ENCODE measurements at places on chromosomes 4 and X.
A peak's percentile ranks its signal among the peaks of the same experiment; 100 is the strongest.

DNA sequence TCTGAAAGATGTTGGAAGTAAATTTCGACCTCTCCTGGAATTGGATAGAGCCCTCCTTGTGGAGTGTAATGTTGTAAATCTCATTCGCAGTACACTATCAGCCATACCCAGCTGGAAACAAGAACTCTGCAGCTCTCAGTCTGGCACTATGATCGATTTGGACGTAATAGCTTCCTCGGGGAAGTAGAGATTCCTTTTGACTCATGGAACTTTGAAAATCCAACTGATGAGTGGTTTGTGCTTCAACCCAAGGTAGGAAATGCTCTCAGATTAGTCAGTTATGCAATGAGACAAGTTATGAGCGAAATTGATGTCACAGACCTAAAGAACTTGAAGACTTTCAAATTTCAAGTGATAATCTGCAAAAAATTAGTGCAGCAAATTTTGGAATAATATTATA, 103.9 kb downstream of the SYTL5 start:
- no peak for DNase-seq

GRCh38 chr4:121792966-121793365, 8.2 kb upstream of the EXOSC9 start:
- no peak for DNase-seq

DNA sequence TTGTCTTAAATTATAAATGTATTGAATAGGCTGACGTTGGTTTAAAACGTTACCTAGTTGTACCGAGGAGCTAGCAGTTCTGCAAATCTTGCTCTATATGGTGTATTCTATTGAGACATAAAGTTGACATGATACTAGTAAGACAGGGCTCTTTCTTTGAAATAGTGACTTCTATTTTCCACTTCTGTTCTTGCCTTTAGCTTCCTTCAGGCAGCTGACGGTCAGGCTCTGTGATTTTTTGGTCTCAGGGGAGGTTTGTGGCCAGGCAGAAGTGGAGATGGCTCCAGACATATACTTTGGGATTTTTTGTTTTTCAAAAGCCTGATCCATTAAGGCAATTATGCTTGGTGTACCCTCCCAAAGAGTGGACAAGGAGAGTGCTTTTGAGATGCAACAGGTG, 95.2 kb downstream of the SLC34A2 start:
- no peak for DNase-seq

- no peak for DNase-seq
These were observed 38.9 kb upstream of the GLRA3 start for GRCh38 chr4:174867903-174868302.

DNA sequence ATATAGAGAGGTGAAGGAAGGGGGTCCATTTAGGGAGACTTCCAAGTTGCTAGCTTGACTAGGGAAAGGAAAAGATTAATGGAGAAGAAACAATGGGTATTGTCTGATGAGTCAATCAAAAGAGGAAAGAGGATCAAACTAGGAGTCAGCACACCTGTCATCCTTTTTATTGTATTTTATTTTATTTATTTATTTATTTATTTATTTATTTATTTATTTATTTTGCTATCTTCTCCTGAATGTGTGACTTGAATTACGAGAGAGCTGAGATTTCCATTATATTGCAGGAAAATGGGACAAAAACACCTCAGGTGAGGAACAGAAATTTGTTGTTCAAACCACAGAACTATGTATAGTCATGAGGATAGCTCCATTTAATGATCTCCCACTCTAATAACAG, 58.9 kb downstream of the NUDT11 start:
- DNase-seq, result no peak

DNA sequence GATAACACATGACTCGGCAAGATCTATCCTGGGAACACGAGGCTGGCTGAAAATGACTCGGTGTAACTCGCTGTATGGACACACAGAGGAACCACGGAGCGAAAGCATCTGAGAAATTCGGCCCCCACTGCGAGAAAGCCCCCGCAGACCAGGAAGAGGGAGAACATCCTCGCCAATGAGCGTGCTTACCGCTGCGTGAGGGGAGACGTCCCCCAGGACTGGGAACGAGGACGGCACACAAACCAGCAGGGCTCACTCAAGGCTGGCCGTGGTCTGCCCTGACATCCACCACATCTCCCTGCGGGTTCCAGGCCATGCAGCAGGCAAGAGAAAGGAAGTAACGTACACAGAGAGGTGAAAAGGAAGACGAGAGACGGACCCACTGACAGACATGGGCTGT, 17.6 kb upstream of the GTPBP6 start:
- no peak for DNase-seq

DNA sequence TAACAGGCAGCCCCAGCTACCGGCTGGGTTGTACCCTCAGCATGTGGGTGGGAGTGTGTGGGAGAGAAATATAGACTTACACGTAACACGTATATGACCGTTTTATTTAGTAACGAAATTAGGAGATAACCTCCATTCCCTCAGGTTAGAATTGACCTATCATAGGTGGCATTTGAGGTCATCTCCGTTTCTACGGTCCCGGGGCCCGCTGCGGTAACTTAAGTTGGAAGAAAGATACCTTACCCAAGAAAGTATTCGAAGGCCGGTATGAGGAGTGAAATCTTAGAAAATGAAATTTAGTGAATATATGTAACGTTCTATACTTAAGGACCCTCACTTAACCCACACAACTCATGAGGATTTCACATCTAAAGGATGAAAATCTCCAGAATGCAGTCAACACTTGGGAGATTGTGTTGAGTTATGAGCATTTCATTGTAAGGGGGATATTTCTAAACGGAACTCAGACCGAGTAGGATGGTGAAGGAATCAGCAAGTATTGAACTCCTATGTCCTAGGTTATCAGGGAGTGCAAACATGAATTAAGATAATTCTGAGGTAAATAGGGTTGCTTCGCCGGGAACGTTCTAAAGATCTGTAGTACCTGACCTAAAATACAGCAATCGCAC, 891 bp downstream of the CISD2 start:
- no peak for DNase-seq

GRCh38 chr4:1795299-1796195, 2.5 kb downstream of the FGFR3 start:
- DNase-seq, result no peak

- peak; percentile 75 for DNase-seq
These were observed 390.7 kb downstream of the MAPK10 start for GRCh38 chr4:85968945-85969819.

- no peak for DNase-seq
These were observed 26.5 kb upstream of the FUNDC1 start for GRCh38 chrX:44569122-44569521.

- DNase-seq, result no peak
These were observed 107.2 kb downstream of the SYNPO2 start for GRCh38 chr4:118995693-118996391.

DNA sequence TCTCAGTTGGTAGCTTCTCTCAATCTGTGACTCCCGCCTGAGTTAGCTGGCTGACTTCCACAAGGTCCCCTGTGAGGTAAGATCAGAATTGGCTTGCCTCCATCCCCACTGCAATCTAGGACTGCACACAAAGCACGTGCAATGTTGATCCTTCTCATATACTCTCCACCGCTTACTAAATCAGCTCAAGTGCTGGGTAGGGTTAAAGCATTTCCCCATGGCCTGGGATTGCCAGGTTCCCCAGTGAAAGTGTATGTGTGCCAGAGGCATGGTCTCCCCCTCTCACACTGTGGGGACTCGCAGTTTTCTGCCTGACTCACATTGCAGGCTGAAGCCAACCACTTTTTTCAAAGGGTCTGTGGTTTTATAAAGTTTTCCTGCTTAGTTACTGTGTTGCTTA, 886.9 kb downstream of the FAM133A start:
- no peak for DNase-seq

DNA sequence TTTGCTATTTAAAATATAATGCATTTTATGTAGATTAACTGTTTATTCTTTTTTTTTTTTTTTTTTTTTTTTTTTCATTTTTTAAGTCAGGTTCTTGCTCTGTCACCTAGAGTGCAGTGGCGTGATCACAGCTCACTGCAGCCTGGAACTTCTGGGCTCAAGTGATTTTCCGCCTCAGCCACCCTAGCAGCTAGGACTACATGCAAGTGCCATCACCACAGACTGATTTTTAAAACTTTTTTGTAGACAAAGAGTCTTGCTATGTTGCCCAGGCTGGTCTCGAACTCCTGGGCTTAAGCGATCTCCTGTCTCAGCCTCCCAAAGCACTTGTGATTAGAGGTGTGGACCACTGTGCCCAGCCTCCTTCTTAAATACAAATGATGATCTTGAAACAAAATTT, 159.9 kb downstream of the CAMK2D start:
- DNase-seq, result no peak

GRCh38 chrX:22603060-22603459, 330.3 kb downstream of the CBLL2 start:
- DNase-seq, result no peak

DNA sequence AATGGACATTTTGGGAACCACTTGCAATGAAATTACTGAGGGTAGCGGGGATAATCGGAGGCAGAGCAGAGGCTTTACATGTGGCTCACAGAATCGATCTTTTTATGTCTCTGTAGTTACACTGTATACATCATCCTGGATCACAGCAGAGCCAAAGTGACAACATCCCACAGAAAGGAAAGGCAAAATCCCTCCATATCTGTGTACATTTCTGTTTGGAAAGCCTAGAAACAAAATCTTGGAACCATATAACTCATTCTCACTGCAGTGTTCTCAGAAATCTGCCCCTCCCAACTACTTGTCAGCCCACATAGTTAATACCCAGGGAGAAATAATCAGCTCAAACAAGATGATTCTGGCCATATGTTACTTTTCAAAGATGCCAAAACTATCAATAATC, 211.6 kb downstream of the DCLK2 start:
- peak; percentile 84 for DNase-seq

- no peak for DNase-seq
These were observed 150.7 kb upstream of the SFRP2 start for GRCh38 chr4:153939570-153939969.

DNA sequence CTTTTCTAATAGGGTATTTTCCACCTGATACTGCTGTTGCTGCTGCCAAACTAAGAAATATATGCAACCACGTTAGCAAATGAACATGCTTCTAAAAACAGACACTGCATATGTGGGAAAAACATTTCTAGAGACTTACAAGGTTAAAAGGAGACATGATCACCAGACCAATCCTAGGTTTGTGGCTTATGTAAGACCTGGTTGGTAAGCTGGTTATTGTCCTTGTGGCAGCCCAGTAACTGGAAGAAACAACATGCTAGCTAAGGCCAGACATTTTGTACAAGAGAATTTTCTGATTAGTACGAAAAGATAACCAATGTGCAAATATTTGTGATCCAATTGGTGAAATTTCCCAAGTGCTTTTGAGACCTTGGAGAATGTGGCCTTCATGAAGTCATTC, 112.0 kb downstream of the AFF2 start:
- peak; percentile 6 for DNase-seq

GRCh38 chr4:100428051-100428450, 89.8 kb downstream of the EMCN start:
- DNase-seq, result peak; percentile 66

- DNase-seq, result no peak
These were observed 66.5 kb downstream of the AMOT start for GRCh38 chrX:112774142-112774541.

Data from umbilical cord (tissue), 2 donors.